Left ventricle myocardium superior (tissue), 1 donor: ENCODE measurements at places on chromosomes 7 and 10. TPM values are rescaled to one million over a fixed set of nuclear protein-coding genes. Genes with fewer than 3 reads are reported as not detected.

GRCh38 chr10:72720814-72721660, 29.1 kb downstream of the MCU start:
- no peak for DNase-seq

- DNase-seq, result no peak
Measured at GRCh38 chr10:11918384-11918783, 95.2 kb downstream of the PROSER2 start.

Gene OR2A1
- not detected for total RNA-seq

DNA sequence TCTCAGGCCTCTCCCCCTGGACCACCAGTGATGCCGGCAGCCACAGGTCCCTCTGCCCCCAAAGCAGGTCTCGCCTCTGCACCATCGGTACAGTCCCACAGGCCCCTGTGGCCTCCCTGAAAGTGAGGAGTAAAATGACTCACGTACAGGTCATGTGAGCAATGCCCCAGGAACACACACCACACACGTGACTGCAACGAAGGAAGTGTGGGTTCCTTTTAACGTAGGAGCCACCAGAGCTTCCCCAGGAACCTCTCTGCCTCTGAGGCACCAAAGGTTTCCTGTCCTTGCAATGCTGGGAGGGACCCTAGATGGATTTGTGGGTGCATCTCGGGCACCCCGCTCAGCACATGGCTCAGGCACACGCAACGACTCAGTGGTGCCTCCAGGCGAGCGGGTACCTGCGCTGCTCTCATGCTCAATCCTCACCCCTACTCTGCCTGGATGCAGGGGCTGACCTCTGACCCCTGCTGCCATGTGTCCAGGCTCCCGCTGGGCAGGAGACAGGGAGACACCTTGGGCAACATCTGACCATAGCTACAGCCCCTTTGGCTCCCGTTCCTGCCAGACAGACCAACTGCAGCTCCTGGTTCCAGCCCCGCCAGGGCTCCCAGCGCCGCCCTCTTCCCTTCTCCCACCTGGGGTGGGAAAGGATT, 120.7 kb downstream of the PRKAG2 start:
- DNase-seq, result no peak

Gene WNT8B
- not detected for total RNA-seq

DNA sequence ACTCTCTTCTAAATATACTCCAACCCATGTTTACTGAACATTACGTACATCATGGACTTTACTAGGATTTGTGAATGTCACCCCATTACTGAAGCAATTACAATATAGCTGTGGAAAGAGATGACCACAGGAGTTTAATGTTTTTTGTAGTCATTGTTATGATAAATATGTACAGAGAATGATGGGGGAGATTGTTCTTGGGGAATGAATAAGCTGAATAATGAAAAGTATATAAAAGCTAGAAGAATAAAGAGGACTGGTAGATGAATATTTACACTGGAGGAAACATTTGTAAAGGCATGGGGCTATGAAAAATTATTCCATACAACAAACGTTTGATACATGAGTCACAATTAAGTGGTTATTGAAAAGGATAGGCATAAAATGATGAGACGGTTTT, 340.9 kb downstream of the SEMA3D start:
- no peak for DNase-seq

- DNase-seq, result no peak
Measured at GRCh38 chr7:27576360-27576944, 86.2 kb downstream of the HIBADH start.

DNA sequence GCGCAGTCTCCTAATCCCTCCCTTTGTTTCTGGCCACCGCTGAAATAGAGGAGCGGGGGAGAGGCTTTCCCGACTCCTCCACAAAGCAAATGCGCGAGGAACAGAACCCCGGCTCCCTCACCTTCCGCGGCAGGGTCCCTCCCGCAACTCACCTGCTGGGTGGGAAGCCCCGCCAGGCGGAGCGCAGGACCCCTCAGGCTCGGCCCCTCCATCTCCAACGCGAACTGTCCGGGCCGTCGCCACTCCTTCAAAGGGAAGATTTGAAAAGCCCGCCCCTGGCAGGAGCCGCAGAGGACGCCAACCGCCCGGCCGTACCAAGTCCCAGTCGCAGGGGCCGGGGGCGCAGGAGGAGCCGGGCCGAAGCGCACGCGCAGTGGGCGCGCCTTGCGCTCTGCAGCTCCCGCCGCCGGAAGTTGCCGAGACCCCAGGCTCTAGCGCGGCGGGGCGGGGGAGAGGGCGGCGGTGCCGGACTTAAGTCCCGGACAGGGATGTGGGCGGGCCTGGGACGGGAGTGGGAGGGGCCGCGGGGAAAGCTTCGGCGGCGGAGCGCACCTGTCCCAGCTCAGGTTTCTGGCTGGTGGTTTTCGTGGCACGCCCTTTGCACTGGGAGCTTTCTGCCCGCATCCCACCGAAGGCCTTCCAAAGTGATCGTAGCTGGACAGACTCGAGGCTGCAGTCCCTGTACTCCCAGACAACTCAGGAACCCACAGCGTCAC, at the start of gene RTKN2:
Gene RTKN2, minus strand, starts transcription at position 446 of the 716 bp plus-strand sequence. Its CDS starts 234 bp downstream, at position 212.
- DNase-seq, result peak; percentile 72

Gene CALHM3
- total RNA-seq, result not detected

GRCh38 chr7:139915864-139916716, 87.0 kb downstream of the TBXAS1 start:
- peak; percentile 41 for DNase-seq
